Stimulated activated CD4-positive, alpha-beta T cell treated with anti-CD3 and anti-CD28 coated beads, Interleukin-4, amount 100 ng/mL, for 1 hour (primary cell): ENCODE measurements at places on chromosomes 12 and 14.
A peak's percentile ranks its signal among the peaks of the same experiment; 100 is the strongest.

DNA sequence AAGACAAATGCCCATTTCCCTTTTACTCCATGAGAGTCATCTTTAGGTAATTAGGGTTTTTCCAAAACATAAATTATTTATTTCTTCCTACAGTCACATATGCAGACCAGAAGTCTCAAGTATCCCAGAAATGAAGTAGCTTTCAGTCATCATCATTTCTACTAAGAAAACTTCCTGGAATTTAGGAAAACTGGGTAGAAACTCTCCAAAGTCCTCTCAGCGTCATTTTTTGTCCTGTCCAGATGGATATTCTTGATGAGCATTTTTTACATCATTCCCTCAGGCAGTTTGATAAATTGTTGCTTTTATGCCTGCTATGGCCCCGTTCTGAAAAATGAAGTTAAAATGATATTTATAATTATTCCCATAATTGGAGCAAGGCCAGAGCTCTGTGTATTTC lies 93.9 kb upstream of the DCN start:
- DNase-seq = no peak

GRCh38 chr14:89708982-89709625 lies 245.4 kb downstream of the EFCAB11 start:
- no peak for DNase-seq

- DNase-seq = no peak
Measured at GRCh38 chr12:3149515-3150307, 72.5 kb downstream of the TSPAN9 start.

- peak; percentile 70 for DNase-seq
Measured at GRCh38 chr14:106459971-106460730, 933.8 kb downstream of the TMEM121 start.

DNA sequence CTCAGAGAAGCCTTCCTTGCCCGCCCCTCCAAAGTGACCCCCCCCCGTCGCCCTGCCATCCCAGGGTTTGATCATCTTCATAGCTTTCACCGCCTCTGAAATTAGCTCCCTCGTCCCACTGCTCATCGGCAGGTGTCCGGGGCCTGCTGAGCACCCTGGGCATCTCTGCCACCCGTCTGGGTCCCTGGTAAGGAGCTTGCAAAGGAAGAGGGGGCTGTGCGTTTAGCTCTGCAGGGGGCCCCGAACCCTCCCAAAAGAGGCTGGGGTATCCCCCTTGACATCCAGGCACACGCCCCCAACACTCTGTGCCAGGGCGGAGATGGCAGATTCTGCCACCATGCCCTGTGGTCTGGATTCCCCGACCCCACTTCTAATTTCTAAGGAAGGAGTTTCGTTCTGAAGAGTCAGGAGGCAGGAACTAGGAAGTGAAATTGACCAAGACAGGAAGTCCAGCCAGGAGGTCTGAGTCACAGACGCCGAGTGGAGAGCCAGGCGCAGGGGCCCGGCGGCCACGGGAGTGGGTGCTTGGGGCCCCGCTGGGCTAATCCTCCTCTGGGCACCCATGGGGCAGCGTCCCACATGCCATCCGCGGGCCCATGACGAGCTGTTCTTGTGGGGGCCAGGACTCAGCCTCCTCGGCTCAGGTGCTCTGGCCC lies 95.7 kb downstream of the RFLNA start:
- DNase-seq = no peak

DNA sequence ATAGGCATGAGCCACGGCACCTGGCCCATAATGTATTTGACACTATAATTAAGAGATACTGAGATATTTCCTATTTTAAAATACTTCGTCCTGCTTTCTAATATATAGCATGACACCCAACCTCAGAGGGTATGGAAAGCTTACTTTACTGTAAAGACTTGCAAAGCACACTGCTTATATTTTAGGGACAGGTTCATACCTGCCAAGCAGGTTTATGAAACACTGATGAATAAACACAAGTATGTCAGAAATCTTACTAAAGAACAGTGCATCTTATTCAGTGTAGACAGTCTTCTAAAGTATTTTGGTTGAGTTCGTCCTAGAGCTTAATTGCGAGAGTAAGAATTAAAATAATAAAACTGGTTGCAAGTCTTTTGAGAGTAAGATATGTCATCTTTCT lies 65.4 kb downstream of the PPFIBP1 start:
- DNase-seq = no peak

GRCh38 chr12:87196321-87196720 lies 832.9 kb downstream of the C12orf50 start:
- DNase-seq = no peak

GRCh38 chr12:66859751-66860440 lies 181.0 kb upstream of the GRIP1 start:
- DNase-seq = no peak

GRCh38 chr14:71289536-71289935 lies 382.3 kb downstream of the PCNX1 start:
- DNase-seq = no peak

GRCh38 chr12:79008591-79008990 lies 144.0 kb downstream of the SYT1 start:
- DNase-seq = no peak

- no peak for DNase-seq
Measured at GRCh38 chr12:91178781-91179180, 3.8 kb downstream of the DCN start.

- no peak for DNase-seq
Measured at GRCh38 chr12:59068436-59068835, 148.1 kb upstream of the LRIG3 start.

GRCh38 chr12:124967016-124967739 lies 21.8 kb downstream of the DHX37 start:
- DNase-seq = no peak

DNA sequence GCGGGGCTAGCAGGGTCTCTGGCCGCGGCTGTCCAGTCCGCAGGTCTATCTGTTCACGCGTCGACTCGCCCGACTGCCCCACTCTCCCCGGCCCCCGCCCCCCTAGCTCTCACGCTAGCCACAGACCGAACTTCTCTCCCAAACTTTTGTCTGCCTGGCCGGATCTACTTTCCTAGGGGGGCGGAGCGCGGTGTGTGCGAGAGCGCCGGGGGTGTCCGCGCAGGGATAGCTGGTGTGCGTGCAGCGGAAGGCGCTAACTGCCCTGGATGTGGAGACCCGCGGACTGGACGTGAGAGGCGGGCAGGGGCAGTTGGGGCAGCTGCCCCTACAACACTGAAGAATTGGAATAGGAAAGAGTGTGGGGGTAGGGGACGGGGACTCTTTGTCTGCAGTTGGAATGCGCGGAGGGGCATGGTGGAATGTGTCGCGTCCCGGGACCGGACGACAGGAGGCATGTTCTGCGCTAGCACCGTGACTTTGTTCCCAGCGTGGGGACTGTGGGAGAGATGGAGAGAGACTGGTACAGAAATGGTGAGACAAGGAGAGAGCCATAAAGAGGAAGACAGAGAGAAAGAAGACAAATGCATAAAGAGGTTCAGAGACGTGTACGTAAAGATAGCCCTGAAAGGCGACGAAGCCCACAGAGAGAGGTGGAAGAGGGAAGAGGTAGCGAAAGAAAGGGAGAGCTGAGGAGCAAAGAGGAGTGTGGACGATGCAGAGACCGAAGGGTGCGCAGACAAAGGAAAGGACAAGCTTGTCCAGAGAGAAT lies at the start of gene AJUBA:
Gene AJUBA, minus strand, starts transcription at position 75 of the 769 bp plus-strand sequence. CDS start 285 bp downstream, outside the sequence.
- peak; percentile 84 for DNase-seq

- DNase-seq = no peak
Measured at GRCh38 chr12:92295523-92295922, 149.9 kb upstream of the BTG1 start.

DNA sequence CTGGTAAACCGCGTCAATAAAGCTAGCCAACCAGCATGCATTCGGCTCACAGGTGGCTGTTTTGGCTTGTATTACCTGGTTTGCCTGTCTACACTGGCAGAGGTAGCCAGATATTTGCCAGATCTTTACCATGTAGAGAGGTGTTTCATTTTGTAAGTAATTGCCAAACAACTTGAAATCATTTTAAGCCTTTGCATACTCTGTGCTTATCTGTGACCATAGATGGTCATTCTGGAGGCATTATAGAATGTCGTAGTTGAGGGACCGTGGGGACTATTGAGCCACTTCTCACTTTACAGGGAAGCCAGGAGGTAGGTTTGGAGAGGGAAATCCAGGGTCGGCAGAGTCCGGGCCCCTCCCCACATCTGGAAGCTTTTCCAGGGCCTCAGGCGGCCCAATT lies 5.9 kb downstream of the ADGRD1 start:
- no peak for DNase-seq

GRCh38 chr12:124684971-124685688 lies 117.7 kb upstream of the NCOR2 start:
- no peak for DNase-seq

DNA sequence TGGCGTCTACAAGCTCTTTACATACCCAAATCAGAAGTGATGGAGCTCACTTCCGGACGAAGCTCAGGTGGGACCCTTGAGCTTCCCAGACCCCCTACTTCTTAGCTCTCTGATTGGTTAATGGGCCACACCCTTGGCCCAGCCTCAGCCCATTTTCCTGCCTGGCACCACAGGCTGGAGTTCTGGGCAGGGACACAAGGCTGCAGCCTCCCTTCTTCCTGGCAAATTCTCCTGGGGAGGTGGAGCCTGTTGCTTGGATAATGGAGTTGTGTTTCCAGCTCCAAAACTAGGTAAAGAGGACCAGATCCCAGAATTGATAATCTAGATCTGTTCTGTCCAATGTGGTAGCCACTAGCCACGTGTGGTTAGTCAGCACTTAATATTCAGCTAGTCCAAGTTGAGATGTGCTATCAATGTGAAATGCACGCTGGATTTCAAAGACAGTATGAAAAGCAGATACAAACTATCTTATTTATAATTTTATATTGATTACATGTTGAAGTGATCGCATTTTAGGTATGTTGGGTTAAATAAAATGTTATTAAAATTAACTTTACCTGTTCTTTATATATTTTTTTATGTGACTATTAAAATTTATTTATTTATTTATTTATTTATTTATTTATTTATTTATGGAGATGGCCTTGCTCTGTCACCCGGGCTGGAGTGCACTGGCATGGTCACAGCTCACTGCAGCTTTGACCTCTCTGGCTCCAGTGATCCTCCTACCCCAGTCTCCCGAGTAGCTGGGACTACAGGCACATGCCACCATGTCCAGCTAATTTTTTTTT lies 12.6 kb upstream of the FAIM2 start:
- no peak for DNase-seq

DNA sequence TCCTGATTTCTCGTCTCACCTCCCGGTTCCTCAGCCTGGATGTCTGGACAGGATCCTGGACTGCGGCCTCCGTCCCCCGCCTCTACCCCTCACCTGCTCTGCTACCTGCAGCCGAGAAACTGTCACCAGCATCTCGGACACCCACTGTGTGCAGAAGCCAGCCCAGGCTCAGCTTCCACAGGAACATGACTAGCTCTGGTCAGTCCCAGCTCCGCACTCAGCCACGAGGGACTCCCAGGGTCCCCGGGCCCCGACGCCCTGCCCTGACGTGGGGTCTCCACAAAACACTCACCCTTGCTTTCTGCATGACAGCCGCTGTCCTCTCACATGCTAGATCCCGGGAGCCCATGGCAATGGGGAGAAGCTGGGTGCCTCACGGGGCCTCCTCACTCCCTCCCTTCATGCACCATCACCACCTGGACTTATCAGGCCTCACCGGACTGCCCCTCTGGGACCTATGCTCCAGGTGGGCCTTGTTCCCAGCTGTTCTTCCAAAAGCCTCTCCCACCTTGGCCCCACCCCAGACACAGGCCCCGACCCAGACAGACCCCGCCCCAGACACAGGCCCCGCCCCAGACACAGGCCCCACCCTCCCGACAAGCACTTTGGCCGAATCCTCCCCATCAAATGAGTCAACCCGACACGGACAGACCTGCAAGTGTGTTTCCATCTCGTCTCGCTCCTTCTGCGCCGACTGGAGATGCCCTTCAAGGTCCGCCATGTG lies 26.9 kb upstream of the ANKLE2 start:
- DNase-seq = no peak

DNA sequence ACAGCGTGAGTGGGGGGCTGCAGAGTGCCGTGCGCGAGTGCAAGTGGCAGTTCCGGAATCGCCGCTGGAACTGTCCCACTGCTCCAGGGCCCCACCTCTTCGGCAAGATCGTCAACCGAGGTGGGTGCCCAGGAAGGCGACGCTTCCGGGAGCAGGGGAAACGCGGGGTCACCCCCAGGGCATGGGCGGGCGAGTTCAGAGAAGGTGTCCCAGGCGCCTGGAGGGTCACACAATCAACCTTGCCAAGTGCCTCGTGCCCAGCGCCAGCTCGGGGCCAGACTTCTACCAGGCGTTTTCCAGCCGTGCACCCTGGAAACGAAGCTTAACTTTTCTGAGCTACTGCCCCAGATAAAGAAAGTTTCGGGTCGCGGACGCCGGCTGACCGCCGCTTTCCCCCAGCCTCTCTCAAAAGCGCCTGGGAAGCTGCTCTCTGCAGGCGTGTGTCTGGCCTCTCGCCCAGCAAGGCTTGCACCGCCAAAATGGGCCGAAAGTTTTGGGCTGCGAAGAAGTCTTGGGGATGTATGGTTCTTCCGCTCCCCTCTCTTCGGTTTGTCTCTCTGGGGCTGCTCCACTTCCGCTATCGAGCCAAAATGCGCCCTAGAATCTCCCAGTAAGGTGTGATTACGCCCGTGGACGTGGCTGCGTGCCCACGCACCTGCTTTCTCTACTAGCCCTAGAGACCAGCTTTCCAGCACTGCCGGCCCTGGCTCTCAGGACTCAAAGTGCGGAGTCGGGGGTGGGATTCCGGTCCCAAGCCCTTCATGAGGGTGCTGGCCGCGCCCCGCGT lies 1.7 kb downstream of the WNT1 start:
- DNase-seq = peak; percentile 25

DNA sequence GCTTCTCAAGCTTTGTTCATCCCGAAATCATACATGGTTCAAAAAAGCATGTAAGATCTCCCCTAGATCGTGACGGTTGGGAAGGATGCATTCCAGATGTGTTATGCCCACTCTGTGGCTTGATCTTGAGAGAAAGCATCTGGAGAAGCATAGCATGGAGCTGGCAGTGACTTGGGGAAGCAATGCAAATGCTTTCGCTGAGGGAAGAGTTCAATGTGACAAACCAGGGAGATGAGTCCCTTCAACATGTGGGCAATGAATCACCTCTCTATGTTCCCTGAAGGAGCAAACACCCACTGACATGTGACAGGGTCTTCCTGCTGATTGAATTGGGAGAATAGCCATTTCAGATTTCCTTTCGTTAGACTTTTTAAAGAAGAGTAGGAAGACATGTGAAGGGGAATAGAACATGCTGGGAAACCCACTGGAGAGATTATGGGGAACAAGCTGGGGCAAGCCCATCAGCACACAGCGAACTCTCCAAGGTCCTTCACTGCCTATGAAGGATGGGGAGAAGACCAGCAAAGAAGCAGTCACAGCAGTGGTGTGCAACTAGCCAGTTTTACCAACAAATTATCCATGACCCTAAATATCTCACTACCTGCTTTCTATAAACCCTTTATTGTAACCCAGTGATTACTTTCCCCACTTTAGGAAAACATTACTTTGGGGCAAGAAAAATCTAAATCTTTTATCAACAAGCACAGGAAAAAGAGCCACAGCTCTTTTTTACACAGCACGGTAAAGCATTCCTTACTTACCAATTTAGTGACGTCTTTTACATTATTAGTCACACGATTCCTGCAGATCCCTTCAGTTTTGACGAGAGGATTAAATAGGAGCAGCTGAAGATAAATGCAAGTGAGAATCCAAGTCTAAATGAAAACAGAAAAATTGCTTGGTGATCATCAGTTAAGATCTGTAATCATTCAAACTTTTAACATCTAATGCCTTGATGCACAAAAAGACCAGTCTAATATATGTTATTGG lies 35.0 kb downstream of the KITLG start:
- no peak for DNase-seq
